ENCODE measurements at places on chromosomes 12 and 14.

- no peak for DNase-seq
These were observed 6.2 kb downstream of the ANGEL1 start for GRCh38 chr14:76806446-76806845.

DNA sequence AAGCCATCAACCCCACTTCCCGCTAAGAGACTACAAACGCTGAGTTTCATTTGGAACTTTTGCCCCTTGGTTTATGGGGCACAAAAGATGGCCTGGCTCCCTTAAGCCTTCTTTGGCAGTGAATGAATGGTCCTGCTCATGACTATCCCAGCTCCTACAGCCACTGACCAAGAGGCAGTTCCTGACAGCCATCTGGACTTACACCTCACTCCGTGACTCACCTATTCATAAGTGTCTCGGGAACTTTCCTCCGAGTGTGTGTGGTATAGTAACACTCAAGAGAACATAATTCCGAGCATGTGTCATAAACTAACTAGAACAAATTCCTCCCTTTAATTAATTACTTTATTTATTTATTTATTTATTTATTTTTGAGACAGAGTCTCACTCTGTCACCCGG lies 51.9 kb upstream of the NUDT4 start:
- DNase-seq, result peak; percentile 83

DNA sequence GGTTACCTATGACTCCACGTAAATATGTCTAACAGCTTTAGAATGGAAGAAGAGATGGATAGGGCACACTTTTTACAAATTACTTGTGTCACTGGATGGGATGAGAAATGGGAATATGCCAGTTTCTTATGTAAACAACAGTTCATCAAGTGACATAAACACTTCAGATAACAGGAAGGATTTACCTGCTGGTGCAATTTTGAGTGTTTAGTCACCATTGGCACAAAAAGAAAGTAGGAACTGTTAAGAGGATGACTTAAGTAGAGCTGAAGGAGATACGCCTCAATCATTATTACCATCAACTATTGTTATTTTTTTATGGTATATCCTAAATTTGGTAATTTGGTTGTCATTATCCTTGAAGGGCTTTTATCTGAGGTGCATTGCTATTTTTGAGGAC lies 83.2 kb downstream of the RMST start:
- DNase-seq, result no peak

GRCh38 chr14:34222867-34223266 lies 239.2 kb downstream of the SPTSSA start:
- DNase-seq, result no peak

Measured in RPMI7951 (cell line).